Osteocyte (in vitro differentiated cells): ENCODE measurements at places on chromosomes 11 and 22. TPM values are rescaled to one million over a fixed set of nuclear protein-coding genes. Genes with fewer than 3 reads are reported as not detected.
A peak's percentile ranks its signal among the peaks of the same experiment; 100 is the strongest.

DNA sequence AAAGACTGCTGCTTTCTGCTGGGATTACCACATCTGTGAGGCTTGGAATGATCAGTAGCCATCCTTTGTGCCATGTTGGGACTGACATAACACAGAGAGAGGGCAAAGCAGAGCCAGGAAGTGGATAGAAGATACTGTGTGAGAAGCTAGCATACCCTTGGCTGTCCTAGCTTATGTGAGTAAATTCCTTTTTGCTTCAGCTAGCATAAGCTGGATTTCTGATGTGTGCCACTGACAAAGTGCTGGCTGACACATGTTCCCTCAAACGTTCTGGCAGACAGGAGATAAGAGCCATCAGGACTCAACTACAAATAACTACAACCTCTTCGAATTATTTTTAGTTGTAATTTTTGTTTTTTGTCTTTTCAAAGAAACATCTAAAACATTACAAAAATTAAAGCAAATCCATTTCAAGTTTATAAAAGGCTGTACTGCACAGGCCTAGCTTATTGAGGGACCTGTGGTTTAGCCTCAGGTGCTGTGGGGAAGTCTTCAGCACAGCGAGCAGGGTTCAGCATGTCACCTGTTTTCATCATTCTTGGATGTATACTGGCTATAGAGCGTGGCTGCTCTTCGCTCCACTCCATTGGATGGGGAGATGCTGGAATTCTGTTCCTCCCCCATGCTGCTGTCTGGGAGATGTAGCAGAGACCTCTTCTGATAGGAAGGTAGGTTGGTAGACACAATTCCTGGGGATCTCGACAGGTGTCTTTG, 120.9 kb downstream of the SWAP70 start:
- H3K27me3 ChIP-seq, result no peaks in the 10 kb centered on the region
- no peak overlapping the region for H3K4me3 ChIP-seq
- DNase-seq, result no peak

- H3K27me3 ChIP-seq, result no peaks in the 10 kb centered on the region
- H3K27ac ChIP-seq, result peak overlapping the region; percentile 98
- DNase-seq, result peak; percentile 96
- peaks cover 18% of the 10 kb centered on the region for H3K4me1 ChIP-seq
- no peaks in the 10 kb centered on the region for H3K36me3 ChIP-seq
These were observed 203.0 kb upstream of the SORL1-AS1 start for GRCh38 chr11:121655537-121656327.

DNA sequence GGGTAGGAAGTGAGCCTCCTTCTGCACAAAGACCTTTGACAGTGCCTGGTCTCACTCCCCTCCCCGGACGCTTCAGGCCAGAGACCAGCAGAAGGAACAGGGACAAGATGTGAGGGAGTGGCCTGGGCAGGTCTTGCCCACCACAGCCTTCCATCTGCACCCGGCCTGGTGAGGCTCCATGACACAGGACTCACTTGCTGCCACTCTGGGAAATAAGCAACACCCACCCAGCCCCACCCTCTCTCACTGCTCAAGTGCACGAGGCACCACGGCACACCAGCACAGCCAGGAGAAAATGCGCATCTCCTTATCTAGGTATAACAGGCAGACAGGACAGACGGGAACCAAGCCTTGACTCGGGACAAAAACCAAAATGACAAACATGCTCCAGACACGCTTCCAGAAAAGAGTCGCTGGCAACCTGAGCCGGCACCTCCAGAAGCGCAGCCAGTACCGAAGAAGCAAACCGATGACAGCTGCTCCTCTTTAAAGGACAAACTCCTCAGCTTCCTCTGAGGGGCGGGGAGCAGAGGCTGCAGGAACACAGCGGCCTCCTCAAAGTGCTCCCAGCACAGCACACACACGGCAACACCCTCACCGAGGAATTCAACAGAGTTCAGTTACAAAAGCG, 41.7 kb downstream of the BRD1 start:
- no peak overlapping the region for H3K27ac ChIP-seq
- DNase-seq, result no peak
- H3K27me3 ChIP-seq, result no peaks in the 10 kb centered on the region

GRCh38 chr11:69705901-69706787, 2.3 kb upstream of the FGF19 start:
- peaks cover 50% of the 10 kb centered on the region for H3K27me3 ChIP-seq
- no peaks in the 10 kb centered on the region for H3K36me3 ChIP-seq
- H3K4me1 ChIP-seq, result peaks cover 14% of the 10 kb centered on the region
- no peak for DNase-seq

DNA sequence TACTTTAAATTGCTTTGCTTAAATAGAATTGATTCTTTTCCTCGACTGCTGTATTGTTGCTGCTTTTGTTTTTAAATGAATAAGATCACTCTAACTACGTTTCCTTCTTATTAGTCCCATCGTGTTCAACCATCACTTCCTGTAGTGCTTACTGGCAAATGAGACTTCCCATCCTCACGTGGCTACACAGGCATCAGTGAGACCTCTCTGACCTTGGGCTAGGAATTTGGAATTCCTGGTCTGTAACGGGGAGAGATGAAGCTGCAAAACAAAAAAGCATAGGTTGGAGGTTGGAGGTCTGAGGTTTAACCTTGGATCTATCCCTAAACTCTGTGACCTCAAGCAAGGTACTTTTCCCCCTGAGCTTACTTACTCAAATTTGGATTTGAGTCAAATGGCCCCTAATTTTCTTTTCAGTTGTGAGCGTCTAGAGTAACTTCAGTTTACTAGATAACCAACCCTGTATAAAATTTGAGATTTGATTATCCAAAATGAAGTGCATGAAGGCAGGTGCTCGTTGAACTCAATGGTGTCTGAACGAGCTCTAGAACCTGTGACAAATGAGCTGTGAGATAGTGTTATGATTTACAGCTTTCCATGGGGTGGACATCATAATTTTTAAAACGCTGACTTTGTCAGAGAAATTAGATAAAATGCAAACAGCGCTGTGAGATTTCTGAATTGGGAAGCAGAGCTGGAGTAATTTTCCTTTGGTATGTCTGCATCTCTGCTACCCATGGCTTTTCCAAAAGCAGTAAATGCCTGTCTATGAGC, 151.2 kb downstream of the DBX1 start:
- H3K4me3 ChIP-seq, result no peak overlapping the region
- no peaks in the 10 kb centered on the region for H3K36me3 ChIP-seq
- H3K27me3 ChIP-seq, result no peaks in the 10 kb centered on the region
- H3K27ac ChIP-seq, result no peak overlapping the region

DNA sequence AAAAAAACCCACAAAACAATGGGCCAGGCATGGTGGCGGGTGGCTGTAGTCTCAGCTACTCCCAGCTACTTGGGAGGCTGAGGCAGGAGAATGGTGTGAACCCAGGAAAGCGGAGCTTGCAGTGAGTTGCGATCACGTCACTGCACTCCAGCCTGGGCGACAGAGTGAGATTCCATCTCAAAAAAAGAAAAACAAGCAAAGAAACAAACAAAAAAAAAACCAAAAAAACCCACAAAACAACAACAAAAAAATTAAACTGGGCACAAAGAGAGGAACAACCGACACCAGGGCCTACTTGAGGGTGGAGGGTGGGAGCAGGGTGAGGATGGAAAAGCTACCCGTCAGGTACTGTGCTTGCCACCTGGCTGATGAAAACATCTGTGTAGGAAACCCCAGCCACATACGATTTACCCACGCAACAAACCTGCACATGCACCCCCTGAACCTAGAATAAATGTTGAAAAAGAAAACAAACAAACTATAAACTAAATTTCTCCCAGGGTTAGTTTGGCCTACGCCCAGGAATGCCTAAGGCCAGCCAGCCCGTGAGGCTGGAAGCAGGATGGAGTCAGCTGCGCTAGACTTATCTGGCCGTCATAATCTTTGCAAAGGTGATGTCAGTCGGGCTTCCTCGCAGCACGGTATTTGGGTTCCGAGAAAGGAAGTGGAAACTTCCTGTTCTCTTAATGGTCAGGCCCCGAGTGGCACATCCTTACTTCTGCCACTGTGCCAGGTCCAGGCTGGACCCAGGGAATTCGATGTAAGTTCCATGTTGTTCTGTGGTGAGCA, 21.9 kb upstream of the CYB5R3 start:
- H3K27me3 ChIP-seq, result no peaks in the 10 kb centered on the region
- H3K36me3 ChIP-seq, result no peaks in the 10 kb centered on the region
- H3K4me1 ChIP-seq, result peaks cover 27% of the 10 kb centered on the region
- DNase-seq, result no peak

GRCh38 chr11:7597620-7598019, 75.7 kb downstream of the CYB5R2 start:
- no peak for DNase-seq
- H3K27ac ChIP-seq, result no peak overlapping the region
- peaks cover 18% of the 10 kb centered on the region for H3K4me1 ChIP-seq
- no peaks in the 10 kb centered on the region for H3K27me3 ChIP-seq

GRCh38 chr22:25172153-25172552, 27.5 kb upstream of the CRYBB3 start:
- H3K36me3 ChIP-seq, result no peaks in the 10 kb centered on the region
- DNase-seq, result no peak
- H3K4me1 ChIP-seq, result peaks cover under 1% of the 10 kb centered on the region
- H3K27ac ChIP-seq, result no peak overlapping the region

DNA sequence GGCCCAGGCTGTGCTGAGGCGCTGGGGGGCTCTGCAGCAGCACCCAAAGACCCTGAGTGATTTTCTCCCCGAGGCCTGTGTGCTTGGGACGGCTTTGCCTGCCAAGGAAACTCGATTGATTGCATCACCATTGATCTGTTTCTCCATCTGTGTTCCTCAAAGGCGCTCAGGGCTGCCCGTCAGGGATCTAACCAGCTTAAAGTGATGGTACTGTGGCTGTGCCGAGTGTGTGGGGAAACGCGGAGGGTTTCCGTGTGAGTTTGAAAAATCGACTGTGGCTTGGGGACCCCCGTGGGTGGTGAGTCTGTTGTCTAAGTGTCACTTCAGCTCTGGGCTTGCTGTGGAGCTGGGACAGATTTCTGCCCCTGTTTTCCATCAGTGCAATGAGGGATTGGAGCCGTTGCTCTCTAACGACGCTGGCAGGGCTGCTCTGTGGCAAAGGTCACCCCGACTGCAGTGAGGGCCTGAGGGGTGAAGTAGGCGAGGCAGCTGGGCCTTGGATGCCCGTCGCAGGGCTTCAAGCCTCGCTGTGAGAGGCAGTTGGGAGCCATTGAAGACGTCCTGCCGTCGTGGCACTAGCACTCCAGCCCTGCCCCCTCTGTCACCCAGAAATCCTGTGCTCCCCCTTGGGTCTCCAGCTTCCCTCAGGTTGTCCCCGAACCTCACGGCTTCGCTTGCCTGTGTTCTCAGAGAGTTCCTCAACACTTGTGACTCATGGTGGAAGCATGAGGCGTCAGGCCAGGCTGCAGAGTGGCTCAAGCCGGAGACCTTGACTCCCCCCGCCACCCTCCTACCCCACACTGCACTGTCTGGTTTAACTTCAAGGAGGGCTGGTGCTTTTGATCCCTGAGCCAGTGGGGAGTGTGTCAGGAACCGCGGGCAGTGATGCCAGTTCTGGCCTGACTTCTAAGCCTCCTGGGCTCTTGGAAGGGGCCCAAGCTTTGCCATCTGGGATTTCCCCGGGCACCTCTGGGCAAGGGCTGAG, 21.8 kb downstream of the CACNA1I start:
- H3K27ac ChIP-seq, result no peak overlapping the region
- no peak overlapping the region for H3K4me3 ChIP-seq
- no peaks in the 10 kb centered on the region for H3K36me3 ChIP-seq
- H3K27me3 ChIP-seq, result peaks cover 10% of the 10 kb centered on the region

DNA sequence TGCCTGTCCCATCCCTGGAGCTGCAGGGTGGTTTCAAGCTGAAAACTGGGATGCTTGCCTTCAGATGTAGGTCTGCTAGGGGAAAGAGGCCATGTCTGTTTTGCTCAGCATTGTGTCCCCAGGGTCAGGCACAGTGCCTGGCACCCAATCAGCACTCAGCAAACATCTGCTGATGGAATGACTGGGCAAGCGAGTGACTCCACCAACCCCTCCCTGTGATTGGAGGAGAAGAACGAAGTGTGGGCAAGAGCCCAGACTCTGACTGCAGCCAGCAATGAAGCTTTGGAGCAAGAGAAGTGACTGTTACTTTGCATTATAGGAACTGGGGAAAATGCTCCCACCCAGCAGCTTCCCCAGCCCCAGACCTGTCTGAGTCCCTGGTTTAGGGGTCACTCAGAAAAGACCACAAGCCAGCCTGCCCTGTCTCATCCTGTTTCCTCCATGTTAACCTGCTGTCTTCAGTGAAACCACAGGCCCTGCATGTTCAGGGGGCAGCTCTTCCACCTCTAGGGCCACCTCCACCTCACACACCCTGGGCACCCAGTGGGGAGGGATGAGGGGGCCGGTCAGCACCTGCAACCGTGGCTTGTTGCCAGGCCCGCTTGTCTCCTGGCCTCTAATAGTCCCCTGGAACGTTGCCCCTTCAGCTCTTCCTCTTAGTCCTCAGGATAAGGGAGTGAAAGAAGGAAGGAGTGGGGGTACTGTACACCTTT, 147.4 kb downstream of the TRIM29 start:
- no peaks in the 10 kb centered on the region for H3K4me1 ChIP-seq
- DNase-seq, result no peak

DNA sequence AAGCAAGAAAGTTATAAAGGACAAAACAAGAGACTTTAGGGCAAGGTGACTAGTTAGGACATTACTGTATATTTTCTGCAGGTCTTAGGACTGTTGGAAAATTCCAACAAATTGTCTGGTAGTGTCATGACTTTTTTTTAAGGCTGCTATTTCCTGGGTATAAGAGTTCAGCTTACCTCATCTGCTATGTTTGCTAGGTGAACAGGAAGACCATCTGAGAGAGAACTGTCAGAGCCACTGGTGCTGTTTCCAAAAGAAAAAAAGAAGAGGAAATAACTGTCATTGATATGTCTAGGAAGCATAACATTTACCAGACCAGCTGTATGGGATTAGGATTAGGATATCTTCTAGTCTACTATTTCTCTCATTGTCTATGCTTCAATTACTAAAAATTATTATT, 26.3 kb upstream of the MTCH2 start:
- H3K4me1 ChIP-seq, result peaks cover 2% of the 10 kb centered on the region
- no peak for DNase-seq
- no peak overlapping the region for H3K27ac ChIP-seq
- H3K27me3 ChIP-seq, result no peaks in the 10 kb centered on the region

C11orf52 gene
- 0.42 and 0.62 TPM in 2 replicates for total RNA-seq

RBFOX2 gene
- 151 and 153 TPM in 2 replicates for total RNA-seq

IL17REL gene
- not detected in 2 replicates for total RNA-seq

MS4A6E gene
- not detected in 2 replicates for total RNA-seq

HEPN1 gene
- not detected in 2 replicates for total RNA-seq
